Fibroblast of skin of right biceps (primary cell): ENCODE measurements at places on chromosomes 3 and 15.

DNA sequence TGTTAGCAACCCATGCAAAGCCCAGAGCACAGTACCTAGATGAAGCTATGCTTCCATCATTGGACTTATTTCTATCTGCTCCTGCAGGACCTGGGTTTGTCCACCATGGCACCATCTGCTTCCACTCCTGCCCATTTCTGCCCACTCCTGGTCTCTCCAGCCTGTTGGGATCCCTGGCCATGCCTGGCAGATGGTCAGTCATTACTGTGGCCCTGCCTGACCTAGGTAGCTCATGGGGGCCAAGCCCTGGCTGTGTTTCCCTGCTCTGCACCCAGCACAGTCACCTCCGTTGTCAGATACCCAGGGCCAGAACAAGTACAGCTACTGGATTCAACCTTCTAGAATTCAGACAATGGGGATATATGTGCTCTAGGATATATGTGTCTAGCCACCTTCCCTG, 185.8 kb upstream of the TLE3 start:
- DNase-seq = no peak

DNA sequence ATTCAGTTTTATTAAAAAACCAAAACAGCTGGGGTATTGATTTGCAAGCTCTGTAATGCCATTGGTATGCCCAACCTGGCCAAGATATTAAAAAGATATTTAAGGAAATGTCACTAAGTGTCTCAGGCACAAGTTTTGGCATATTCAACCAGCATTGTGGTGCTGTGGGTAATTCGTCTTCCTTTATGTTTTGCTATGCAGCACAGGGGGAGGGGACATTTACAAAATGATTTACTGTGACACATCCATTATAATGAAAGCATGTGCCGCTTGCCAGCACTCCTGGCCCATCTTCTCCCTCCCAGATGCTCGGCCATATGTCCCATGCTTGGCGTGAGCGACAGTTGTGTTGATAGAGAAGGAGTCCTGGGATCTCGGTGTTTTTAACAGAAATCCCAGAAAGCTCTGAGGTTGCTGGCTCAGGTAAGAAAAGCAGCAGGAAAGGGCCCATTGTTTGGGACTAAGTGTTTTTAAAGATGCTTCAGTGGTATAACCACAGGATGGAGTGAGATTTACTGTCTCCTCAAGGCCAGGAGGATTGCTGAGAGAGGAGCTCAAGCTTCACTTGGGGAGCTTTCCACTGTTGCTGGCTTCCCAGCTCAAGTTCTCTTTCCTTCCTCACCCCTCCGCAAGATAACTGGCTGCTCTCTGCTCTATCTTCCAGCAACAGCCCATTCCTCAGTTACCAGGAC, 158.2 kb upstream of the TSC22D2 start:
- peak; percentile 77 for DNase-seq

DNA sequence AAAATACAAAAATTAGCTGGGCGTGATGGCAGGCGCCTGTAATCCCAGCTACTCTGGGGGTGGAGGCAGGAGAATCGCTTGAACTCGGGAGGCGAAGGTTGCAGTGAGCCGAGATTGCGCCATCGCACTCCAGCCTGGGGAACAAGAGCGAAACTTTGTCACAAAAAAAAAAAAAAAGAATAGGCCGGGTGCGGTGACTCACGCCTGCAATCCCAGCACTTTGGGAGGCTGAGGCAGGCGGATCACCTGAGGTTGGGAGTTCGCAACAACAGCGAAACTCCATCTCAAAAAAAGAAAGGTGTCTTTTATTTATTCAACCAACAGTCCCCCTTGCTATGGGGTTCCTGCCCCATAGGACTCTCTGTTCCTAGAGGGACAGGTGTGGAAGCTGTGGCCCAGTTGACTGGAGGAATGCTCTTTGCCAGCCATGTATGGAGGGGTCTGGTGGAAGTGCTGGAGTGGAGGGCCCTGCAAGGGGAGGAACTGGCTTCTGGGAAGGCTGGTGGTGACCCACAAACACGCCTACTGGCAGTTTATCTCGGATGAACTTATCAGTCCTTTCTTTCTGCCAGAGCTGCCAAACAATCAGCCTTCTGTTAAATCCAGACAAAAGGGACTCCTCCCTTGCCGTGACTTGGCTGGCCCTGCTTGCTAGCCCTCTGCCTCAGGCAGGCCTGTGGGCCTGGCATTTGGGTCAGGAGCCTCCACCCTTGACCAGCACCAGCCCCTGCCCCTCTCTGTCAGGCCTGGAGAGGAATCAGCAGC, 4.6 kb upstream of the DAG1 start:
- no peak for DNase-seq

DNA sequence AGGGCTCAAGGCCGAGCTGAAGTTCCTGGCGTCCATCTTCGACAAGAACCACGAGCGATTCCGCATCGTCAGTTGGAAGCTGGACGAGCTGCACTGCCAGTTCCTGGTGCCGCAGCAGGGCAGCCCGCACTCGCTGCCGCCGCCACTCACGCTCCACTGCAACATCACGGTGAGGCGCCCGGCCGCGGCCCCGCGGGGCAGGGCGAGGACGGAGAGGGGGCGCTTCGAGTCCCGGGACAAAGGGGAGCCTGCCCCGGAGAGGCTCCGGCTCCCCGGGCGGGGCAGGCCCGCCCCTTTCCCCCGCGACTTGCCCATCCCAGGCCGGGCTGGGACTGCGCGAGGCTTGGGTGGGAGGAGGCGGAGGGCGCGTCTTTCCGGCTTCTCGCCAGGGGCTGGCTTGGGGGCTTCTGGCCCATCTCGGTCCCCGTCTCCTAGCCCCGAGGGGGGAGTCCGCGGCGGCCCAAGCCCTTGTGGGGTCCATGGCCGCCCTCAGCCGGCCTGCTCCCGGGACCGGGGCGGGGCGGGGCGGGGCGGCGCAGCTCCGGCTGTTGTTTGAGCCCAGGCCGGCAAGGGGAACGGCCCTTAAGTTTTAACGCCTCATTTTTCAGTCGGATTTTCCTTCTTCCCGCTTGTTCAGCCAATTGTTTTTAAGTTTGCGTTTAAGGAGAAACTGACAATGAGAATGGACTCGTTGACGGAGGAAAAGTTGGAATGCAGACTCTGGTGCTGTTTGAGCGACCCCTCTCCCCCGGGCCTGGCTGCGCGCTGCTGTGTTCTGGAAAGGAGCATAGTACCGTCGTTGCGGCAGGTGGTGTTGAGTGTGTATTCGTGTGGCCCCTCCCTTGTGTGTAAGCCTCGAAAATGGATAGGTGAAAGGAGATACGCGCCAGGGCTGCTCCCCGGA, 683 bp downstream of the UBE2Q2 start:
- peak; percentile 61 for DNase-seq

DNA sequence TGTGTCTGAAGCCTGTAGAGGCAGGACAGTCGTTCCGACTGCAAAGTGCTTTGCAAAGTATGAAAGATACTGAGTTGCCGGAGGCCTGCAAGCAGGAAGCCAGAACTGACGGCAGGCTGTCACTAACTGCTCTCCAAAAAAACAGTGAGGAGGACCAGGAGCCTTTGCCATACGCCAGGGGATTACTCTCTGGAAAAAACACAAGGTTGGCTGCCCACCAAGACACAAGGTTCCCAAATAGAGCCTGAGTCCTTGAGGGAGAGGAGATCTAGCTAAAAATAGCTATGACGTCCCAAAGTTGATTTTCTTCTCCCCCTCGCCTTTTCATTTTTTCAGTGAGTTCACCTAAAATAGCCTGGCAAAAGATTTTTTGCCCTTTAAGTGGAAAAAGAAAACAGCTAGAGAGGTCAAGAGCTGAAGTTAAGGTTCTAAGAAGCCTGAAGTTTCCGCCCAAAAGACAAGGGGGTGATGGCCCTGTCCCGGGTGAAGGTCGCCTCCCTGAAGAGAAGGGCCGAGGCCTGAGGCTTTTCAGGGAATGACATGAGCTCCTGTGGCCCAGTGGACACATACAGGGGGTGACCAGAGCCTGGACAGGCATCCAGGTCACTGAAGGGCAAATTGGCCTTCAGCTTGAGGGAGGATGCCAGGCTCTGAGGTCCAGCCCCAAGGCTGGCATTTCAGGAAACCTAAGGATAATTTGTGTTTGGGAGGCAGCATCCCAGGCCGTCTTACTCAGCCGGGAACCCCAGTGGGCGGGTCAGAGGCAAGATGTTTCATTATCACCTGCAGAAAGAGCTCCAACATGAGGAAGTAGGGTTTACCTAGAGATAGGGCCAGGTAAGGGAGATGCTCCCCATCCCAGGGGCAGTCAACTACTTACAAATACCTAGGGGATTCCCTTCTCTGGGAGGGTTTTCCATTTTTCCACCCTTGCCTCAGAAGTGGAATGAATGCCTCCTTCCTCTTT, 44.9 kb upstream of the DGKG start:
- no peak for DNase-seq

DNA sequence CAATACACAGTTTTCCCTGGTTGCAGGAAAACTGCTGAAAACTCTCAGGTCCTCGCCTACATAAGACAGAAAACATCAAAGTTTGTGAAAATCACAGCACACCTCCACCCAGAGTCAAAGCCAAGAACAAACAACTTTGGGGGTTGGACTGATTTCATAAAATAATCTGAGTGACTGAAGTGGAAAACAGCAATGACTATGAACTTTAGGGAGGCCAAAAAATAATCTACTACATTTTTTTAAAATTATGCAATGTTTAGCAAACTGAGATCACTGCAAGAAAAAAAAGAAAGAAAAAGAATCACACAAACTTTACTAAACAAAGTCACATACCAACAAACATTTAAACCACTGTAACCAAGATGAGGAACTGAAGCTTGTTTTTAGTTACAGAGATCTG, 15.9 kb upstream of the FOXP1 start:
- DNase-seq = no peak

- peak; percentile 31 for DNase-seq
Measured at GRCh38 chr3:43248185-43248583, 38.2 kb upstream of the SNRK start.

GRCh38 chr3:121063628-121064027, 155.6 kb downstream of the STXBP5L start:
- DNase-seq = no peak

- DNase-seq = peak; percentile 5
Measured at GRCh38 chr3:176766862-176767261, 430.4 kb downstream of the TBL1XR1 start.

DNA sequence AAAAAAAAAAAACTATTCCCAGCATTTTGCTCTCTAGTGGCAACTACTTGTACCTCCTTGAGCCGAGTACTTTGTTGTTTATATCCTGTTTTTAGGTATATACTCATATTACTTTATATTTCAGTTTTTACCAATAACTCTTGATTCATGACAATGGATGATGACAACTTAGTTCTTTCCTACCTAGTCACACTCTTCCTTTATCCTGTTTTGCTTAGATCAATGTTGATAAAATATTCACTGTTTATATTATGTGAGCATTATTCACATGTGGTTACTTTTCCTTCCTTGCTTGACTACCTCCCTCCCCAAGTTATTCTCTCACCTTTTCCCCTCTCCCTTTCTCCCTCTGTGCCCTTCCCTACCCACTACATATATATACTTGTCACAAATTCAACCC, 53.7 kb downstream of the NKIRAS1 start:
- DNase-seq = no peak

- DNase-seq = peak; percentile 65
Measured at GRCh38 chr3:63975723-63976122, 47.6 kb downstream of the PSMD6 start.

DNA sequence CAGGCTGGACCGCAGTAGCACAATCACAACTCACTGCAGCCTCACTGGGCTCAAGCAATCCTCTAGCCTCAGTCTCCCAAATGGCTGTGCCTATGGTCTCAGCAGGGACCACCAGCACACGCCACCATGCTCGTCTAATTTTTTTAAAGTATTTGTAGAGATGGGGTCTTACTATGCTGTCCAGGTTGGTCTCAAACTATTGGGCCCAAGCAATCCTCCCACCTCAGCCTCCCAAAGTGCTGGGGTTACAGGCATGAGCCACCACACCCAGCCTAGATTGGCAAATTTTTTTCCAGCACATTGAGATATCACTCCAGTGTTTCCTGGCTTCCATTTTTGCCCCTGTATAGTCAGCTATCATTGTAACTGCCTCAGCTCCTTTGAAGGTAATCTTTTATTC, 18.3 kb downstream of the TBC1D5 start:
- DNase-seq = no peak

DNA sequence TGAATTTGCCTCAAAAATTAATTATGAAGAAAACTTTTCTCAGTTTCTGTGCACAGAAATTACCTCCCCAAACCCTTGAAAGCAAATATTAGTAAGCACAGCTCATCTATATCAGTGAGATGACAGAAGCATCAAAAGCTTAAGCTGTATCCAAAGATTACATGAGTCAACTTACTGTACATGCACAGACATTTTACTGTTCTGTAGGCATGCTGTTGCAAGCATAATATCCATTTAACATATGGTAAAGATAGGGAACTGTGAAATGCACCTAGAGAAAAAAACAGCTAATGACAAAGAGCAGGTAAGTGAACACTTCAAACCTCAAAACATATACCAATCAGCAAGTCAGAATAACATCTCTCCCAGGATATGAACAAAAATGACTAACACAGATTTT, 20.9 kb downstream of the SHOX2 start:
- no peak for DNase-seq

DNA sequence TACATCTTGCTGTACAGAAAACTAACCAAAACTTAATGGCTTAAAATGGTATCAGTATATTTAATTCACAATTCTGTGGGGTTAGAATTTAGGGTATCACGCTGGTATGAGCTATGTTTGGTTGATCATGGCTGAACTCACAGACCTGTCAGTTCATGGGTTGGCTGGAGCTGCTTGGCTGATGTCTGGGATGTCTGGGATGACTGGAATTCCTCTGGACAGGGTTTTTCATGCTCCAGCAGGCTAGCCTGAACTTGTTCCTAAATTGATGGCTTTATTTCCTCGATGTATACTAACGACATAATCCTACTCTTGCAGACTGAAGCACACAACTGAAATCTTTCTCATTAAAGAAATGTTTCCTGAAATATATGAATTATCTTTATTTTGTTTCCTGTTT, 338.9 kb upstream of the GBE1 start:
- peak; percentile 52 for DNase-seq

GRCh38 chr3:139715743-139716360, 38.1 kb upstream of the NMNAT3 start:
- no peak for DNase-seq

DNA sequence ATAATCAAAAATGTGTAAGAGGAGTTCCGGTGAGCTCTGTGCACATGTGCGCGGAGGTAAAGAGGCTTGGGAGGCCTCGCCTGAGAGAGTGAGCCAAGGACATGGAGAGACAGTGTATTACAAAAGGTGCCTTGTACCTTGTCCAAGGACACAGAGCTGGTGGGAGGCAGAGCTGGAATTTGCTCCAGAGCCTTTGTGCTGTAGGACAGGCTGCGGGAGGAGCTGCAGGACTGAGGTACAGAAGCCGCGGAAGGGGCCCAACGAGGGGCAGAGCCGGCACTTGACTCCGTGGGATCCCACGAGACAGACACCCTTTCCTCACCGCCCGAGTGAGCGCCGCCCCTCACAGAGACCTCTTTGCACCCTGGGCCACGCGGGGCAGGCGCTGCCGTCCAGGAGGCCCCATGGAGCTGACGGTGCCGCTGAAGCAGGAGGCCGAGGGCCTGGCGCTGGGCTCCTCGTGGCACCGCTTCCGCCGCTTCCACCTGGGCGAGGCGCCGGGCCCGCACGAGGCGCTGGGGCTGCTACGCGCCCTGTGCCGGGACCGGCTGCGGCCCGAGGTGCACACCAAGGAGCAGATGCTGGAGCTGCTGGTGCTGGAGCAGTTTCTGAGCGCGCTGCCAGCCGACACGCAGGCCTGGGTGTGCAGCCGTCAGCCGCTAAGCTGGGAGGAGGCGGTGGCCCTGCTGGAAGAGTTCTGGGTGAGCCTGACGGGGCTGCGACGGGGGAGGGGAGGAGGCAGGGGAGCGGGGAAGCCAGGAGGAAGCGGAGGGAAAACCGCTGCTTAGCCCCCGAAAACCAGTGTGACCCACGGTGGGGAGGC, 68.7 kb downstream of the SLTM start:
- peak; percentile 42 for DNase-seq
